ENCODE measurements at places on chromosomes 11 and 22.

DNA sequence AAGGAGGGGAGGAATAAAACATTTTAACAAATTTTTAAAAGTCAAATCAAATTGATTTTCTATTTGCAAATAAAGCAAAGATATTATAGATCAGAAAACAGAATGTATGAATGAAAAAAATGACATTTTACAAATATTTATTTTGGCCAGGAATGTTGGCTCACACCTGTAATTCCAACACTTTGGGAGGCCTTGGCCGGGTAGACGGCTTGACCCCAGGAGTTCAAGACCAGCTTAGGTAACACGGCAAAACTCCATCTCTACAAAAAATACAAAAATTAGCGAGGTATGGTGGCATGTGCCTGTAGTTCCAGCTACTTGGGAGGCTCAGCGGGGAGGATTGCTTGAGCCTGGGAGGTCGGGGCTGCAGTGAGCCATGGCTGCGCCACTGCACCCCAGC is 18.2 kb downstream of the THAP12 start:
- no peak for DNase-seq

DNA sequence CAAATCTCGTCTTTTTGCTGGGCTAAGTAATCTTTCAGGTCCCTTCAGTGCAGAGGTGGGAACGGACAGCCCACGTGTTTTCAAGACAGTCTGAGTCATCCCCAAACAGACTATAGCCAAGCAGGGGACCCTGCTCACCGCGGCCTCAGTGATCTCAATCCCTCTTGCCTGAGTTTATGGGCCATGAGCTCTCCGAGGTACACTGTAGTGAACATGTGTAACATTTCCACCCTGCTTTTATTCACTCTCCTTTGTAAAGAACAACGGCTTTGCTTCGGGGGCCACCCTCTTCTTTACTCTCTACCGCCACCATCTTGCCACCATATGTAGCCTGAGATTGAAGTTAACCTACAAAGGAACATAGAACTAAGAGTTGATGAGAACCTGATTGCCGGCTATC is 11.5 kb upstream of the KCTD14 start:
- DNase-seq, result no peak

DNA sequence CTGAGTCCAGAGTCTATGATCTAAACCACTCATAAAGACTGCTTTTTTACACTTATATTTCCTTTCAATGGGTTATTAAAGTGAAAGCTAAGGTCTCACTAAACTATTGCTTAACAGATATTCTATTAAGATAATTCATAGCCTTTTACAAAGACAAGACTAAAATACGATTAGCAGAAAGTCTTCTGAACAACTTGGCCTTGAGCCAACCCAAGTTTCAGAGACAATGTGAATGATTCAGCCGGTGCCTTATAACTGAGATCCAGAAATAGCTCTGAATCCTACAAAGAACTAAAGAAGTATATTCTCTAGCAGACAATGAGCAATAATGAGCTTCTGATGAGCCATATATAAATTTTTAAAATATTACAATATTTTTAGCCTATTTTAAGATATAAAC is 41.5 kb upstream of the CARD18 start:
- peak; percentile 69 for DNase-seq

- DNase-seq, result no peak
Observed at GRCh38 chr11:27179334-27179733, 138.7 kb downstream of the BBOX1 start.

DNA sequence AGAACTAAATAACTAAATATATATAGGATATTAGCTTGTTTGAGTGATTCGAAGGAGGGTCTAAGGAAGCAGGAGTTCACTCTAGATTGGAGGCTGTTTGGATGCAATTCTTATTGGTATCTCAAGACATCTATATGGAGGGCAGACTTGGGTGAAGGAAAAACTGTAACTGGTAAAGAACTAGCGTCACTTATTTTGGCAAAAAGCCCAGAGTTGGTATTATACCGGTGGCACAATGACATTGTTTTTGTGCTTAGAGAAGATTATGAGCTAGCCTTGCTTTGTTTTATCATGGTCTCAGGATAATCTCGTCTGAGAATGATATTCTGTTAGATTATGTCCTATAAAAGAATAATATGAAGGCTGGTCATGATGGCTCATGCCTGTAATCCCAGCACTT is 6.0 kb upstream of the SLC35F2 start:
- no peak for DNase-seq

GRCh38 chr22:50443801-50444625 is 30.8 kb downstream of the SBF1 start:
- no peak for DNase-seq

GRCh38 chr11:65560555-65561418 is 2.6 kb upstream of the LTBP3 start:
- DNase-seq, result peak; percentile 80

- no peak for DNase-seq
Observed at GRCh38 chr11:60762851-60763691, 6.4 kb downstream of the MS4A15 start.

- DNase-seq, result no peak
Observed at GRCh38 chr11:125226031-125226430, 61.5 kb downstream of the PKNOX2 start.

DNA sequence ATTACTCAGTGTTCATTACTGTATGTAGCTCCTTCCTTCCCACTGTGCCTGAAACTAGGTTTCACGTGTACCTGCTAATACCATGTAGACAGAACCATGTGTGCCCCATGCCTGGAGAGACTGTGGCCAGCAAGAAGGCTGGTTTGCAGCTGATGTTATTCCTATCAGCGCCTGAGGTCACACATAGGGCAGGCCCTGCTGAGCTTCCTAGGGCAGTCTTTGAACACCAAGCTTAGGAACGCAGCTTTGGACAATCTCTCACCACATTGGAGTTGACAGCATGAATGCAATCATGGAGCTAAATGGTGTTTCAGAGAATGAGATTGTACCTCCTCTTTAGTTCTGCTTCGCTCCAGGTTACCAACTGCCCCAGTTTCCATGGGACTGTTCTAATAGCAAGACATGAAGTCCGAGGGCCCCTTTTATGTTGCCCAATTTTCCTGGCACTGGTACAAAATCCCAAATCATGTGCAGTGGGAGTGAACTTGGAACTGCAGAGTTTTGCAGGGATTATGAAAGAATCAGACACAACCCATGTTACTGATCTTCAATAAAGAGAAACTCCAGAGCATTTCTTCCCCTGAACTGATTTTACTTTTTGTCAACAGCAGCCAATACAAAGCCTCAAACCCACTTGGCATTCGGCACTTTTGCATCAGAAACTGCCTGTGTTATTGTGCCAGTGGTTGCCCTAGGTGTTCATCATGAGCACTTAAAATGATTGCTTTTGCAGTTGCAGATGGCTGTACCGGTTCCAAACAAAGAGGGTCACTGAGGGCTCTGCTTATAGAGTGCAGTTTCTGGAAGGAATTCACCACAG is 154.2 kb upstream of the TTC12 start:
- no peak for DNase-seq

- DNase-seq, result no peak
Observed at GRCh38 chr11:114386545-114386944, 13.8 kb downstream of the C11orf71 start.

DNA sequence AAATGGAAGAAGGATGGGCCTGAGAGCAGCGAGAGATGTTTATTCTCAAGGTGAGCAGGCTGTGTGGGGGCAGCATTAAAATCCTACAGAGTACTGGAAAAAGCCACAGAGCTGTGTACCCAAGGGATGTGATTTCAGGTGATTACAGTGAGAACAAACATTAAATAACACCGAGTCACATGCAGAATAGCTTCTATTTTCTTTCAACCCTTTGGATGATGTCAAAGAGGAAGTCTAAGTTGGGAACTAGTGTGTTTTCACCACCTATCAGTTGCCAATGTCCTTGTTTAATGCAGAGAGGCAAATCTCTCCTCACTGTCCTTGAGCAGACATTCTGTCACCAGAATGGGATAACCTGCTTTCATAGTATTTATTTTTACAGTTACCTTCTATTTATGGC is 379.6 kb upstream of the NARS2 start:
- DNase-seq, result no peak

- peak; percentile 58 for DNase-seq
Observed at GRCh38 chr11:353179-353873, 16.0 kb upstream of the B4GALNT4 start.

GRCh38 chr11:115458877-115459276 is 45.3 kb downstream of the CADM1 start:
- DNase-seq, result peak; percentile 58

GRCh38 chr11:112795142-112795815 is 165.9 kb upstream of the NCAM1 start:
- DNase-seq, result peak; percentile 29

- peak; percentile 54 for DNase-seq
Observed at GRCh38 chr11:128653801-128654231, 40.1 kb upstream of the FLI1 start.

DNA sequence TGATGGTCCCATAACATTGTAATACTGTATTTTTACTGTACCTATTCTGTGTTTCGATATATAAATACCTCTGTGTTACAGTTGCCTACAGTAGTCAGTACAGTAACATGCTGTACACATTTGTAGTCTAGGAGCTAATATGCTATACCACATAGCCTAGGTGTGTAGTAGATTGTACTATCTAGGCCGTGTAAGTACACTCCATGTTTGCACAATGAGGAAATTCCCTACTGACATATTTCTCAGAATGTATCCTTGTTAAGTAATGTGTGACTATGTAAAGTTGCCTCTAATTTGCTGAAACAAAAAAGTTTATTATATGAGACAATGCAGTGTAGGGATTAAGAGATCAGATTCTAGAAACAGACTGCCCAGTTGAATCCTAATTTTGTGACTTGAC is 21.3 kb downstream of the CAPRIN1 start:
- DNase-seq, result no peak

DNA sequence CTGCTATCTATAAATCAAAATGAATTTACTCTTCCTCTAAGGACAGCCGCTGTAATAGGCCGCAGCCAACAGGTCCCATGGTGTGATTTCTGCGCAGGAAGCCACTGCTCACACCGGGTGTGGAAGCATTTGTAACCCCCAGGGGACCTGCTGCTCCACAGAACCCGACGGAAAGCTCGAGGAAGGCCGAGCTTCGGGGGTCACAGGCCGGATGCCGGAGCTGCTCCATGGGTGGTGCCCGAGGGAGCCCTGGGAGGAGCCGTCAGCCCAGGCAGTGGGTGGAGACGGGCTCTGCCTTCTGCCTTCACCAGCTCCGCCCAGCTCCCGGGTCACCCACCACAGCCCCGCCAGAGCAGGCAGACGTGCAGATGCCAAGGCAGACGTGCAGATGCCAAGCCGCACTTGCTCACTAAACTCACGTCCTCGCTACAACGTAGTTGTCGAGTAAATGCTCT is 63.5 kb downstream of the BRD1 start:
- DNase-seq, result no peak

- no peak for DNase-seq
Observed at GRCh38 chr11:79922641-79923040, 481.8 kb upstream of the TENM4 start.

- no peak for DNase-seq
Observed at GRCh38 chr11:99911116-99911515, 776.0 kb upstream of the ARHGAP42 start.

GRCh38 chr11:130314184-130314749 is 450 bp downstream of the ZBTB44 start:
- no peak for DNase-seq

GRCh38 chr11:34224434-34224966 is 119.1 kb downstream of the NAT10 start:
- no peak for DNase-seq

- DNase-seq, result no peak
Observed at GRCh38 chr22:32684148-32684821, 117.2 kb upstream of the TIMP3 start.

GRCh38 chr11:11468954-11469353 is 115.9 kb upstream of the CSNK2A3 start:
- DNase-seq, result peak; percentile 8

- peak; percentile 37 for DNase-seq
Observed at GRCh38 chr11:36306888-36307287, 10.8 kb downstream of the PRR5L start.

- DNase-seq, result peak; percentile 93
Observed at GRCh38 chr11:126284829-126285228, 1.9 kb downstream of the TIRAP start.

DNA sequence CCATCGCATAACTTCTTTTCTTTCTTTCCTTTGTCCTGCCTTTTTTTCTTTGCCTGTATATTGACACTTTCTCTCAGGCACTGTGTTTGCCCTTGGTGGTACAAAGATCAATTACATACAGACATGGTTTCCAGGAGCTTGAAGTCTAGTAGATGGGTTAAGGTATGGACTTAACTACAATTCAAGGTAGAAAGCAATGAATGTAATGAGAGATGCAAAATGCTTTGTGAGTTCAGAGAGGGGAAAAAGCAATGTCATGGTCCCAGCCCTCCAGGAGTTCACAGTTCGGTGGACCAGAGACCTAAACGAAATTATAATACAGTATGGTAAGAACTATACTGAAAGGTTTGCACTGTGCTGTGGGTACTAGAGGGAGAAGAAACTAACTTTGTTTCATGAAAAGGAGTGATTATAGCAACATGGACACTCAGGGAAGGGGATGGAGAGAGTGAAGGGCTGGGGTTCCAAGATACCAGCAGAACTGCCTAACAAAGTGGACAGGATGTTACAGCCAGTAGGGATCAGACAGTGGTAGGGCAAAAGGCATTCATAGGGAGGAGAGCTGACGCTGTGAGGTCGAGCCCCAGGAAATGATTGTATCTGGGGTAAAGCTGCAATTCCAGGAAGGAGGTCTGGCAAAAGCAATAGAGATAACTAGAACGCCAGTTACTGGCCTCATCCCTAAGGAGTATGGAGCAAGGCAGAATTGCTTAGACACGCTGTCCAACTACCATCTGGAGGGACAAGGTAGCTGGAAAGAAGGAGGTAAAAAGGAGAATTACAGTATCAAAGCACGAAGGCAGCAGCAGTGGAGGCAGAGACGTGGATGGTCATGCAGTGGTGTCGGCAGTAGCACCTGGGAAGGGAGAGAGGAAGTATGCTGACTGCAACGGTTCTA is 158.3 kb upstream of the MTMR2 start:
- no peak for DNase-seq

GRCh38 chr22:19180740-19181410 is 2.3 kb upstream of the SLC25A1 start:
- no peak for DNase-seq

- no peak for DNase-seq
Observed at GRCh38 chr11:64048042-64048854, 12.5 kb downstream of the FLRT1 start.

GRCh38 chr11:10666556-10667520 is 26.7 kb downstream of the IRAG1 start:
- peak; percentile 57 for DNase-seq

- DNase-seq, result no peak
Observed at GRCh38 chr11:76148941-76149613, 57.2 kb downstream of the WNT11 start.

DNA sequence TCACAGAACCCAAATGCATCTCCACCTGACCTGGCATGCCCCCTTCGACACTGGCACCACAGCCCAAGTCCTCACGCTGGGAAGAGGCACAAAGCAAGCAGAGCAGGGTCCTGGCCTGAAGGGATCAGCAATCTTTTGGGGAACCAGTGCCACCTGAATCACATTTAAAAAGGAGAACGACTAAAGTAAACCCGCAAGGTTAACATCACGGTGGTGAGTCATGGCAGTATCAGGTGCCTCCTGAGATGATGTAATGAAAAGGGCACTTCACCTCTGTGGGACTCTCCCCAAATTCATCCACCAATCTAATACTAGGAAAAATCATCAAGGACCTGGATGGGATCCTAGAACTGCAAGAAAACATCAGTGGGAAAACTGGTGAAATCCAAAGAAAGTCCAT is 44.9 kb downstream of the PACSIN2 start:
- DNase-seq, result no peak

All from astrocyte (in vitro differentiated cells and primary cell).